ENCODE measurements at places on chromosomes 16 and 17.

- peak; percentile 94 for DNase-seq
Observed at GRCh38 chr17:36144014-36144413, 32.4 kb downstream of the TBC1D3B start.

DNA sequence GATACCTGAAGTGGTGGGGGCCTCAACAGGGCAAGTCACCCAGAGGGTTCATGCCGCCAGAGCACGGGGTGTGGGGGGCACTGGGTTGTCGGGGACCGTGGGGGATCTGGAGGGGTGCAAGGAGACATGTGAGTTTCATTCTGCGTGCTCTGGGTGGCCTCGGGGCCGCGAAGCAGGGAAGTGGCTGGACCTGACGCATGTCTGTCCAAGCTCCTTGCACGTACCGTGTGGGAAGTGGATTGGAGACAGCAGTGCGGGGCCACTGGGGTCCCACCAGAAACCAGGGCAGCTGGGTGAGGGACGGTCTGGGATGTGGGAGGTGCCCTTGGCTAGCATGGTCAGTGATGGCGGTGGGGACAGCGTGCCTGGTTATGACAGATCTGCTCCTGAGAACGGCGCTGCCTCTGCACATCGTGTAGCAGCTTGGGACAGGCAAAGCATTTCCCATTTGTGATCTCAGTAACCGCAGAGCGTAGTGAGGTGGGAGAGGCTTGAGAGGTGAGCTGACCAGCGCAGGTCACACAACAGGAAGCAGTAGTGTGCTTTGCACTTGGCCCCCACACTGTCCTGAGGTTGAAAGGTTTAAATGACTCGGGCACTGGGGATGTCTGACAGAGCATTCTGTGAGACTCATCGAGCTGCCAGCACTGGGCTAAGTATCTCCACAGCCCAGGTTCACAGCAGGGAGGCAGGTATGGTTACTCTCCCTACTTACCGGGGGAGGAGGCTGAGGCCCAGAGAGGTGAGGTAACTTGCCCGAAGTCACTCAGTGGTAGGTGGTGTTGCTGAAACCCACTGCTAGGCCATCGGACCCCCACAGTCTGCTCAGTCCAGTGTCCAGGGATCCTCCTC is 114.4 kb downstream of the SOCS1 start:
- no peak for DNase-seq

GRCh38 chr17:75113798-75114551 is 4.2 kb downstream of the ARMC7 start:
- peak; percentile 86 for DNase-seq

GRCh38 chr17:50627036-50627781 is 7.5 kb upstream of the ABCC3 start:
- DNase-seq, result no peak

All from inflammatory macrophage treated with lipopolysaccharide for 4 hours (primary cell).